ENCODE measurements at places on chromosomes 7 and 10. TPM values are rescaled to one million over a fixed set of nuclear protein-coding genes. Genes with fewer than 3 reads are reported as not detected.

- DNase-seq: no peak
Measured at GRCh38 chr7:148270576-148270975, 320.0 kb upstream of the C7orf33 start.

DNA sequence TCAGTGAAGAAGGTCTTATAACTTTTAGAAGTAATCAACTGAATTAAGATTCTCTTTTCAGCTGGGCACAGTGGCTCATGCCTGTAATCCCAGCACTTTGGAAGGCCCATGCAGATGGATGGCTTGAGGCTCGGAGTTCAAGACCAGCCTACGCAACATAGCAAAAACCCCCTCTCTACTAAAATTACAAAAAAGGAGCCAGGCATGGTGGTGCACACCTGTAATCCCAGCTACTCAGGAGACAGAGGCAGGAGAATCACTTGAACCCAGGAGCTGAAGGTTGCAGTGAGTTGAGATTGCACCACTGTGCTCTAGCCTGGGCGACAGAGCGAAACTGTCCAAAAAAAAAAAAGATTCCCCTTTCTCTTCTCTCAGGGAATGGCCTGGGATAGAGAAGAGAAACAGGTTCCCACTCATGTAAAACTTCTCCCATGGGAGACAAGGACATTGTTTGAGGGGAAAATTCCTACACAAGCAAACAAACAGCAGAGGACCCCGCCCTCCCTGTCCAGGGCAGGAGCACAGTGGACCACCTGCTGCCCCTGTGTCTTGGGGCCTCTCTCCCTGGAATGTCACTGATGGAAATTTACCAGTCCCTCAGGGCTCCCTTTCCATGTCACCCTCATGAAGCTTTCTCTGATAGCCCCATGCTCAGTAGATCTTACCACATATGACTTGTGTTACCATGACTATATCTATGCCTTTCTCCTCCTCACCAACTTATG is 5.6 kb downstream of the IL2RA start:
- DNase-seq: no peak

GRCh38 chr10:105063796-105064195 is 422.7 kb downstream of the SORCS3 start:
- DNase-seq: no peak

GRCh38 chr10:84156768-84157167 is 16.8 kb upstream of the GPR15LG start:
- DNase-seq: no peak

- DNase-seq: no peak
Measured at GRCh38 chr7:43757073-43757720, 1.3 kb upstream of the BLVRA start.

DNA sequence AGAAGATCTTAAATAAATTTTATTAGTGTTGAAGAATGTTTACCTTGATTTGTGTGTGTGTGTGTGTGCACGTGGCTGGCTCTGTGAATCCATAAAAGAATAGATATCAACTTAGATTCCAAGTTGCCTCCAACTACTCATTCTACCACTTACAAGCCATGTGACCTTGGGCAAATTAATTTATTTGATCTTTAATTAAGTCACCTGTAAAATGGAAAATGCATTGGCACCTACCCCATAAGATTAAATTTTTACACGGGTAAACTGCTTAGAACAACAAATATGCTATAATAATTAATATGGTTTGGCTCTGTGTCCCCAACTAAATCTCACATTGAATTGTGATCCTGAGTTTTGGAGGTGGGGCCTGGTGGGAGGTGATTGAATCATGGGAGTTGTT is 604.9 kb upstream of the NRG3 start:
- DNase-seq: no peak

GRCh38 chr10:124626759-124627380 is 117.3 kb downstream of the FAM53B start:
- no peak for DNase-seq

GRCh38 chr7:106736508-106737201 is 75.7 kb upstream of the CCDC71L start:
- DNase-seq: no peak

GRCh38 chr7:142709921-142710320 is 39.4 kb upstream of the PRSS1 start:
- no peak for DNase-seq

- DNase-seq: no peak
Measured at GRCh38 chr7:20112696-20113095, 104.5 kb downstream of the MACC1 start.

Gene CPA4
- total RNA-seq: 0.27 TPM

Gene ZNF775
- 9.0 TPM for total RNA-seq

Gene GPAM
- 6.2 TPM for total RNA-seq

All from ovary (tissue), 10 donors.